ENCODE measurements at places on chromosomes 1 and 21. TPM values are rescaled to one million over a fixed set of nuclear protein-coding genes. Genes with fewer than 3 reads are reported as not detected.

DNA sequence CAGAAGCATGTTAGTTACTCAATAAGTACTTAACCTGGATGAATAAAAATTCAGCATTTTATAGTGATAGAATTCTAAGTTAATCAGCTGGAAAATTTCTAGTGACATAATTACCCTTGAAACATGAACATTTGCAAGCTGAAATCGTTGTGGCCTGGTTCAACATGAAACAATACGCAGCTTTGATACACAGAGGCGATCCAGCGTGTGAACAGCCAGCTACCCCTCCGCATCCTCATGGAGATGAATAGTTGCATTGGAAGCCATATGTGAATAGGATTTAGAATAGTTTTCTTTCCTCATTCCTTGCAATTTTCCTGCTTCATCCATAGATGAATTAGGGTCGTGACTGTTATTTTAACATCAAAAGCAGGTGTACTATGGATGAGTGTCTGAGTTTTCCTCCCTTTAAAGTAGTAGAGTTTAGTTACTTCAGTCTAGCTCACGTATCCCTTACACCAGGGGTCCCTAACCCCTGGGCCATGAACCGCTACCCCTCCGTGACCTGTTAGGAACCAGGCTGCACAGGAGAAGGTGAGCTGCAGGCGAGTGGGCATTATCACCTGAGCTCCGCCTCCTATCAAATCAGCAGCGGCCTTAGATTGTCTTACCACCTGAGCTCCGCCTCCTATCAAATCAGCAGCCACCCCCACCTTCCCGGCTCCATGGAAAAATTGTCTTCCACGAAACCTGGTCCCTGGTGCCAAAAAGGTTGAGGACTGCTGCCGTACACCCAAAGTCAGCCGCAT, 6.2 kb upstream of the TARBP1 start:
- no peak overlapping the region for H3K27ac ChIP-seq
- H3K36me3 ChIP-seq: no peaks in the 10 kb centered on the region
- H3K27me3 ChIP-seq: peaks cover 18% of the 10 kb centered on the region
- H3K4me3 ChIP-seq: no peak overlapping the region

- H3K36me3 ChIP-seq: no peaks in the 10 kb centered on the region
- peak; percentile 46 for DNase-seq
- peaks cover 3% of the 10 kb centered on the region for H3K27me3 ChIP-seq
- no peak overlapping the region for H3K4me3 ChIP-seq
- H3K4me1 ChIP-seq: peaks cover 8% of the 10 kb centered on the region
Observed at GRCh38 chr1:70675737-70676156, 264.7 kb downstream of the CTH start.

DNA sequence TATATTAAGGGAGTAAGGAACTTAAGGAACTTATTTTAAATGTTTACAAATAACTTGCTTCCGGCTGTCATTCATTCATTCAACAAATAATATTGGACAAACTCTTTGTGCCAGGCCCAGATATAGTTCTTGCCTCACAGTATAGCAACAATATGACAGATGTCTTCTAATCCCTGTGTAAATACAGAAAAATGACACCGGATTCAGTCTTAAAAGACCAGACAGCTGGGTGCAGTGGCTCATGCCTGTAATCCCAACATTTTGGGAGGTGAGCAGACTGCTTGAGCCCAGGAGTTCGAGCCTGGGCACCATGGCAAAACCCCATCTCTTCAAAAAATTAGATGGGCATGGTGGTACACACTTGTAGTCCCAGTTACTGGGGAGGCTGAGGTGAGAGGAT, 23.7 kb downstream of the EIF2B3 start:
- H3K4me1 ChIP-seq: no peaks in the 10 kb centered on the region
- no peak overlapping the region for H3K27ac ChIP-seq
- peaks cover 8% of the 10 kb centered on the region for H3K36me3 ChIP-seq

DNA sequence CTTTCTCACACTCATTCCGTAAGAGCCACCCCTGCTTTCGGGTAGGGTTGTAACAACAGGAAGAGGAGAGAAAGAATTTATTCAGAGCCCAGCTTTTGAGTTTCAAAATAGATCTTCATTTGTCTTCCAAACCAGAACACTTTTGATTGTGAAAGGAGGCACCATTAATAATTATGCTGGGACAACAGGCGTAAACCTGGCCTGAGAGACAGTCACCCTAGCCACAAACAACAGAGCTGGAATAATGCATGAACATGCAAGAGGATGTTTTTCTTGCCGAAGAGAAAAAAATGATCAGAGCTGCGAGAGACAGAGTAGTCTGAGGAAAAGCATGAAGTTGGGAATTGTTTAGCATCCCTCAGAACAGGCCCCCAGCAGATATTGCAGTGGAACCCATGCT, 18.5 kb upstream of the GREM2 start:
- H3K4me3 ChIP-seq: no peak overlapping the region
- no peak for DNase-seq
- H3K36me3 ChIP-seq: no peaks in the 10 kb centered on the region
- no peaks in the 10 kb centered on the region for H3K27me3 ChIP-seq
- H3K4me1 ChIP-seq: no peaks in the 10 kb centered on the region

Gene FCGR2B
- 0.20 TPM for total RNA-seq

DNA sequence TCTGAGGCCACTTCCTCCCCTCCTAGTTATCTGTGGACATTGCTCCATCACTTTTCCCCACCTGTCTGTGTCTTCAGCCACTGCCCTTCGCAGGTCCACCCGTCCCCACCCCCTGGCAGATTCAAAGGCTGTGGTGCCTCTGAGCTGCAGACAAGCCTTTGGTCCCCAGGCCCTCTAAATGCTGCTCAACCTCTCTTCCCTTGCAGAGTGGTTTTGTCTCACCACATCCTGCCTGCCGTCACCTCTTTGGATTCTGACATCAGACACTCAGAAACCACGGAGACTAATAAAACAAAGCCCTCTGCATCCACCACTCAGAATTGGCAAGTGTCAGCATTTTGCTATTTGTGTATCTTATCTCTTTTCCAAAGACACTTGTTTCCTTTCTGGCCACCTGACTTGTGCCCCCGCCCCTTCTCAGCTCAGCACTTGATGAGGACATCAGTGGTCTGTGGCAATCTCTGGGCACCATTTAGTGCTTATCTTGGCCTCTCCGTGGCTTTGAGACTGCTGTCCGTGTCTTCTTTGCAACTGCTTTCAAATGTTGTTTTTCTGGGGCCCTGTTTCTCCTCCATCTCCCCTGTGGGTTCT, 7.7 kb downstream of the CNIH3 start:
- peak overlapping the region; percentile 57 for H3K4me3 ChIP-seq
- H3K27ac ChIP-seq: peak overlapping the region; percentile 96
- peak; percentile 96 for DNase-seq
- H3K36me3 ChIP-seq: peaks cover 17% of the 10 kb centered on the region

DNA sequence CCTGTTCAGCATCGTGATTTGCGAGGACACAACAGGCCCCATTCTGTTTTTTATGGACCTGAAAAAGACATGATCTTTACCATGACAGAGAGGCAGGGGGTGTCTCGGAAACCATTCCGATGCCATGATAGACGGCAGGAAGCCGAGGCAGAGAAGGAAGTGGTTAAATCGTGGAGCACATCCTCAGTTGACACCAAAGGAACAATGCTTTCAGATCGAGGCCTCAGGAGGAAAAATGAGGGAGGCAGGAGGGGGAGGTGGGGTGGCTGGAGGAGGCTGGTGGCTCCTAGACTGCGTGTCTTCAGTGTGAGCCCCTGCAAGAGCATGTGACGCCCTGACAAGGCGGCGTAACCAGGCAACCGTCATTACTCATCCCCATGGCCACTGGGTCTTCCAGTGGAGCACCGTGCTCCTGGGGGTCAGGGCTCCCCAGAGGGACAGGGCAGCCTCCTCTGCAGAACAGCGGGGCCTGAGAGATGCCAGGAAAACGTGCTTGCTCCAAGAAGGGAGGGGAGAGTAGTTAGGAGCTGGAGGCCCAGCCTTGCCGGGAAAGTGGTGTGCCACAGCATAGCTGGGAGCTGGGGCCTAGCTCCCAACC, 172.8 kb upstream of the TMEM51 start:
- no peak for DNase-seq
- no peaks in the 10 kb centered on the region for H3K36me3 ChIP-seq
- H3K4me1 ChIP-seq: peaks cover 2% of the 10 kb centered on the region
- no peaks in the 10 kb centered on the region for H3K27me3 ChIP-seq
- H3K4me3 ChIP-seq: no peak overlapping the region

- no peak for DNase-seq
- H3K27me3 ChIP-seq: no peaks in the 10 kb centered on the region
- H3K4me3 ChIP-seq: no peak overlapping the region
- peaks cover 6% of the 10 kb centered on the region for H3K36me3 ChIP-seq
Observed at GRCh38 chr1:84669831-84670230, 20.4 kb downstream of the SSX2IP start.

GRCh38 chr1:174447866-174448530, at the start of gene GPR52:
Gene GPR52, plus strand, starts transcription at chr1:174447964. Its CDS starts 148 bp downstream, at chr1:174448112.
- no peaks in the 10 kb centered on the region for H3K27me3 ChIP-seq
- no peak for DNase-seq
- H3K4me3 ChIP-seq: no peak within 1 kb of the TSS

DNA sequence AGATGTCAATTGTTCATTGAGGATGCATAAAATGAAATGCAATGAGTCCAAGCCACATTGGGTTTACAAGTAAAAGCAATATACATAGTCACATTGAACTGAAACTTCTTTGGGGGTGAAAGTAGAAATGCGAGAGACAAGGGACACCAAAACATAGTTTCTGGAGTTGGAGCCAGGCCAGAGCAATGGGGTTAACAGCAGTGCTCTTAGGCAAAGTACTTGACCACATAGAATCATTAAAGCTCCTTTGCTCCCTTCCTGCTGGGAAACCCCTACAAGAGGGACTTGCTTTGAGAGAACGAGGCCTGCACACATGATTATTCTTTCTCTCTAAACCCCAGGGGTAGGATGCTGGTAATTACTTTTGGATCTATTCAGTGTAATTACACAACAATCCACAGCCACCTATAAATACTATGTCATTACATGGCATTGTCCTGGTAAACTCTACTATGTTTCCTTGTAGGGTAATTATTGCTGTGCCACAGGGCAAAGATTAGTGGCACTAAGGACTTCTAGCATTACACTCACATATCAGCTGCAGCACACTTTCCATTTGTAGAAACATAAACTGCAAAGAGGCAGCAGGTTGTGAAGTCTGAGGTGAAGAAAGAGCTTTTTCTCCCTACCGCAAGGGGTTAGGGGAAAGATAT, 421.6 kb upstream of the PBX1 start:
- H3K27ac ChIP-seq: no peak overlapping the region
- H3K4me3 ChIP-seq: no peak overlapping the region
- no peaks in the 10 kb centered on the region for H3K4me1 ChIP-seq
- H3K36me3 ChIP-seq: no peaks in the 10 kb centered on the region
- DNase-seq: no peak

Gene CFAP74
- not detected for total RNA-seq

- H3K4me1 ChIP-seq: no peaks in the 10 kb centered on the region
- no peak overlapping the region for H3K4me3 ChIP-seq
- no peak for DNase-seq
- no peaks in the 10 kb centered on the region for H3K36me3 ChIP-seq
- H3K27me3 ChIP-seq: peaks cover 2% of the 10 kb centered on the region
- H3K27ac ChIP-seq: no peak overlapping the region
Observed at GRCh38 chr1:152768847-152769533, 6.0 kb upstream of the LCE1F start.

- DNase-seq: no peak
- H3K27me3 ChIP-seq: peaks cover 55% of the 10 kb centered on the region
- H3K36me3 ChIP-seq: no peaks in the 10 kb centered on the region
- H3K27ac ChIP-seq: no peak overlapping the region
- H3K4me1 ChIP-seq: peaks cover 9% of the 10 kb centered on the region
Observed at GRCh38 chr1:41383094-41383852, 22.0 kb downstream of the FOXO6 start.

Gene EFCAB7
- 5.4 TPM for total RNA-seq

- H3K27me3 ChIP-seq: peaks cover 15% of the 10 kb centered on the region
- no peak overlapping the region for H3K4me3 ChIP-seq
- no peak for DNase-seq
Observed at GRCh38 chr21:35052801-35053200, 3.7 kb upstream of the RUNX1 start.

- H3K36me3 ChIP-seq: no peaks in the 10 kb centered on the region
- DNase-seq: no peak
- no peaks in the 10 kb centered on the region for H3K27me3 ChIP-seq
- no peak overlapping the region for H3K4me3 ChIP-seq
Observed at GRCh38 chr1:106755682-106756406, 300.6 kb upstream of the PRMT6 start.

- peak within 1 kb of the TSS; percentile 96 for H3K4me3 ChIP-seq
- no peaks in the 10 kb centered on the region for H3K27me3 ChIP-seq
- peaks cover 50% of the 10 kb centered on the region for H3K4me1 ChIP-seq
Observed at GRCh38 chr1:37474046-37474696, at the start of gene ZC3H12A. Gene ZC3H12A, plus strand, starts transcription at chr1:37474580. Its CDS starts 917 bp downstream, at chr1:37475497.

DNA sequence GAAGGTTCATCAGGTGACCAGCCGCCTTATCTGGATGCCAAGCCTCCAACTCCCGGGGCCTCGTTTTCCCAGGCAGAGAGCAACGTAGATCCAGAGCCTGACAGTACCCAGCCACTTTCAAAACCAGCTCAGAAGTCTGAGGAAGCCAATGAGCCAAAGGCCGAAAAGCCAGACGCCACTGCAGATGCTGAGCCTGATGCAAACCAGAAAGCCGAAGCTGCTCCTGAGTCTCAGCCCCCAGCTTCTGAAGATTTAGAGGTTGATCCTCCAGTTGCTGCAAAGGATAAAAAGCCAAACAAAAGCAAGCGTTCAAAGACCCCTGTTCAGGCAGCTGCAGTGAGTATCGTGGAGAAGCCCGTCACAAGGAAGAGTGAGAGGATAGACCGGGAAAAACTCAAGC, 44.5 kb downstream of the ZBTB17 start:
- no peak overlapping the region for H3K4me3 ChIP-seq
- DNase-seq: no peak
- no peaks in the 10 kb centered on the region for H3K27me3 ChIP-seq
- no peak overlapping the region for H3K27ac ChIP-seq

Gene LEFTY2
- total RNA-seq: not detected

Gene C1orf87
- not detected for total RNA-seq

DNA sequence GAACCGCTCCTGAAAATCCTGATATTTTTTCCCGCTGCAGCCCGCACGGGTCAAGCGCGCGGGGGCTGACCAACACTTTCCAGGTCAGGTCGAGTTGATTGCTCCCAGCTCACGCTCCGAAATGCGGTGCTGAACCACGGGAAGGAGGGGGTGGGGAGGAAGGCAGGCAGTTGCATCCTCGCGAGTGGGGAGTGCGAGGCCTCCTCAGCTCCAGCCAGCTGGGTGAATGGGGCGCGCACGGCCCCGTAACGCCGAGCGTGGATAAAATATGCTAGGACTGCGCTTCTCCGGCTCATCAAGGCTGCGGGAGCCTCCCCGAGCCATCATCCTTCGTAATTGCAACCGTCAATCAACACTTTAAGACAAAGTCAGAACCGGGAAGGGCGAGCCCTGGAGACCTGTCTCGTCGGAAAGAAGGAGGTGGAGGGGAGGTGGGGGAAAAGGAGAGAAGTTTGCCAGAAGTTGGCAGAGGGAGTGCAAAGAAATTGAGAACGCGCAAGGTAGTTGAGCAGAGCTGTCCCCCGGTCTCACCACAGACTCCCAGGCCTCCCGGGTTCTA, 8.0 kb downstream of the NR5A2 start:
- H3K27me3 ChIP-seq: peaks cover 17% of the 10 kb centered on the region
- no peak overlapping the region for H3K27ac ChIP-seq
- no peaks in the 10 kb centered on the region for H3K36me3 ChIP-seq
- peaks cover 7% of the 10 kb centered on the region for H3K4me1 ChIP-seq
- H3K4me3 ChIP-seq: no peak overlapping the region
- DNase-seq: no peak

Gene PLXNA2
- total RNA-seq: 0.26 TPM

Measured in activated CD8-positive, alpha-beta memory T cell treated with anti-CD3 and anti-CD28 coated beads, Interleukin-2, amount 10 ng/mL, durations not matched to agents 7 days and 5 days (primary cell).